PC-3 (cell line): ENCODE measurements at places on chromosomes 5 and 9.
A peak's percentile ranks its signal among the peaks of the same experiment; 100 is the strongest.

DNA sequence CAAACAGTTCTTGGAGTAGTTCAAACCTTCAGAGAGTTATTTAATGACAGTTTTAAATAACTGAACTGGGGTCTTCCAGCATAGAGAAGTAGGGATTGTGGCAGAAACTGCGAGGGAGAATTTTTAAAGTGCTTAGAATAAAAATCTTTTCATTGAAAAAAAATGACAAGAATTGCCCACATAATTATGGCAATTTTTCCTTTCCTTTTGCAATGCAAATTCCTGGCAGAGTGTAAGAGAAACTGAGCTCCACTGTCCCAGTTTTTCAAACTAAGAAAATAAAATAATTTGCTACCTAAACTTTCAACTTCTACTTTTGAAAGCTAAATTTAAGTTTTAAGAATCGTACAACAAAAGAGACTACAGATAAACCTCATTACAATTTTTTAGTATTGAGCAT is 2.3 kb upstream of the PTGER4 start:
- no peak for DNase-seq

- DNase-seq: peak; percentile 39
These were observed 94.9 kb downstream of the SREK1 start for GRCh38 chr5:66239034-66239433.

DNA sequence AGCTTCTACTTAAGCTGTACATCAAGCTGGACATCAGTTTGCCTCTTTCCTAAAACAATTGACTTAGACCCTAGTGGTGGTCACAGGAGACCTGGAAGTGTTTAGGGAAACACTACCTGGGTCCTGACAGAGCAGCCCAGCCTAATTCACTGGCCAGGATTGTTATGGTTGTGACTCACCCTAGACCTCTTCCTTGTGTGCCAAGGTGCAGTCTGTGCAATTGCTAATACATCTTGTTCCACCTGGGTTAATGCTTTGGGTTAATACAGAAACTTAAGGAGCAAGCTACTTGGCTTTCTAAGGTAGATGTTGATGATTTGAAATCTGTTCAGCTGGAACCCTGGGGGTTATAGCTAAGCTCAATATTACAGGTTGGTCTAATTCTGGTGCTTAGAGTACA is 48.7 kb upstream of the SLC46A2 start:
- peak; percentile 47 for DNase-seq

GRCh38 chr5:155711882-155712281 is 615.1 kb upstream of the SGCD start:
- no peak for DNase-seq

DNA sequence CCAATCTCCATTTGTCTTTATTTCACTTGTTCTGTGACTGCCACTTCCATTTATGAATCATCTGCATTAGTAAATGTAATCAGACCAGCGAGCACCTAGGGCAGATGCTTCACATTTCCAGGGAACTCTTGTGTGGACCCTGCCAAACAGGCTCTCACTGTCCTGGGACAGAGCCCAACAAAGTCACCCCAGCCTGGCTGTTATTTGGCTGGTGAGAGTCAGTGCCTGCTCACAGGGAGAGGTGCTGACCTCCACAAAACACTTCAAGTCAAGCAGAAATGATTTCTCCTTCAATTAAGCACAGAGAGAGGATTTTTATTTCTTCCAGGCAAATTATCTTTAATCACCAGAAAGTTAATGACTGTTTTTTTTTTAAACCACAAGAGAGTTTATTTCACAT is 568.0 kb downstream of the MTRR start:
- peak; percentile 92 for DNase-seq

DNA sequence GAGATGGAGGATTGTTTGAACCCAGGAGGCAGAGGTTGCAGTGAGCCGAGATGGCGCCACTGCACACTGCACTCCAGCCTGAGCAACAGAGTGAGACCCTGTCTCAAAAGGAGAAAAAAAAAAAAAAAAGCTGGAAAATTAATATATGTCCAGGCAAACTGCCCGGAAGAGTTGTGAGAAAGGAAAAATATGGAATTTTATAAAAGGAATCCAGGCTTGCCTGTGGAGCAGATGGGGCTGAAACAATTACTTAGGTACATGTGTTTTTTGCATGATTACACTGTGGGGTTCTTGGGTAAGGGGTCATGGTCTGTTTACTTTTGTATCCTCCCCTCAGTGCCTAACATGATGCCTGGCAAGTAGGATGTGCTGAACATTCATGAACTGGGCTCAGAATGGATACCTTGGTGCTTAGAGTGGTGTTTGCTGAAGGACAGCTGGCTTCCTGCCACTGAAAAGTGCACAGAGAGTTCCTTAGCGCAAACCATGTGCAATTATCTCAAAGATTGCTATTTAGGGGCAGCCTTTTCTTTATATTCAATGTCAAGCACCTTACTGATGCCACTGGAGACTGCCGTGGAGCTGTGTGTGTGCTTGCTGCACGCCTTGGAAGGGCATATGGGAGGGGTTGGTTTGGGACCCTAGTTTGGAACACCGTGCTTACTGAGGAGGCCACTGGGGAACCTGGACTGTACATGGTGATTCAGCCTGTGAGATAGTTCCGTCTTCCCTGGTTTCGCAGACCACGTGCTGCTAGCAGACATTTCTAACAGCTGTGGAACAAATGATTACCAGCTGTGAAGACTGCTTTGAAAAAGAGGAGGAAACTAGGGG is 78.4 kb downstream of the MAP1B start:
- DNase-seq: no peak

DNA sequence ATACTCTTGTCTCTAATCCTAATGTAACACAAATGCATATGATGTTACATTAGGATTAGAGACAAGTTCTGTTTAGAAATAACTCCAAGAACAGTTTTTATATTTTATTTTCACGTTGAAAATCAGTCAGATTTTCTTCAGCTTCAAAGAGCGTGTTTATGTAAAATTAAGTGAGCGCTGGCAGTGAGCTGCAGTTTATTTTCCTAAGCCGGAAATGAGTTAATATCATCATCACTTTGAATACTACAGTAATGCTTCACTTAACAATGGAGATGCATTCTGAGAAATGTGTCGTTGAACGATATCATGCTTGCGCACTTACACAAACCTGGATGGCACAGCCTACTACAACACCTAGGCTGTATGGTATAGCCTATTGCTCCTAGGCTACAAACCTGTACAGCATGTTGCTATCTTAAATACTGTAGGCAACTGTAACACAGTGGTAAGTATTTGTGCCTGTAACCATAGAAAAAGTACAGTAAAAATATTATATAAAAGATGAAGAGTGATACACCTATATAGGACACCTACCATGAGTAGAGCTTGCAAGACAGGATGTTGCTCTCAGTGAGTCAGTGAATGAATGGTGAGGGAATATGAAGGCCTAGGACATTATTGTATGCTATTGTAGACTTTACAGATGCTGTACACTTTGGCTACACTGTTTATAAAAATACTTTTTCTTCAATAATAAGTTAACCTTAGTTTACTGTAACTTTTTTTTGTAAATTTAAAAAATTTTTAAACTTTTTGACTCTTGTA is 65.9 kb upstream of the C5orf46 start:
- peak; percentile 50 for DNase-seq

GRCh38 chr5:42784132-42784531 is 27.5 kb downstream of the CCDC152 start:
- DNase-seq: no peak

GRCh38 chr5:132291026-132291425 is 3.2 kb upstream of the SLC22A4 start:
- DNase-seq: no peak

DNA sequence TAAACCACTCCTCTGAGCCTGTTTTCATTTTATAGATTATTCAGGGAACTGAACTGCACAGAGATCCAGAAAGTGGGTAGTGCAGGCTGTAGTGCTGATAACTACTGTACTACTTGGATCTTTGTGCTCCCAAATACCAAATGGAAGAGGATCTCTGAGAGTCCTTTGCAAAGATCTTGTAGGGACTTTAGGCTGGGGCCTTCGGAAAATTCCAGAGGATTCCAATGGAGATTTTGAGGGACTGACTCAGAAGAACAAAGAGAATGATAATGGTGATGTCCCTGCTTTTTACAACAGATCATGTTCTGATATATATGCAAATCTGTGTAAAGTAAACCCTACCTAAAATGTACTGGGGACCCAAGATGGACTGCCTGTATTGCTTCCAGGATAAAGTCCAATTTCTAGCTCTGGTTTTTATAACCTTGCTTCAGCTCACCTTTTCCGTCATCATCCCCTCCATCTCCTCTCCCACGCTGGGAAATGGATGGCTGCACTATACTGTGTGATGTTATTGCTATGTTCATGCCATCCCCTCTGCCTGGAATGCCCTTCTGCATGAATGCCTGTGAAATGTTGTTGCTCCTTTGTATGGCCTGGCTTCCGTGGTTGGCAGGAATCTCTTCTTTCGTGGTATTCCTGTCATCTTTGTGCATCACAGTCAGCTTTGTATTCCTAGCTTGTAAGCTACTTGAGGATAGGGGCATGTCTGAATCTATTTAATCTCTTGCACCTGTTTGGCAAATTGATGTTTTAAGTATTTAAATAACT is 9.7 kb upstream of the PSMD5 start:
- DNase-seq: no peak

GRCh38 chr5:163595932-163596607 is 90.7 kb downstream of the MAT2B start:
- no peak for DNase-seq

GRCh38 chr9:32503008-32503407 is 23.0 kb downstream of the RIGI start:
- DNase-seq: no peak

- DNase-seq: no peak
These were observed 934.7 kb downstream of the CDH12 start for GRCh38 chr5:21918451-21918850.

DNA sequence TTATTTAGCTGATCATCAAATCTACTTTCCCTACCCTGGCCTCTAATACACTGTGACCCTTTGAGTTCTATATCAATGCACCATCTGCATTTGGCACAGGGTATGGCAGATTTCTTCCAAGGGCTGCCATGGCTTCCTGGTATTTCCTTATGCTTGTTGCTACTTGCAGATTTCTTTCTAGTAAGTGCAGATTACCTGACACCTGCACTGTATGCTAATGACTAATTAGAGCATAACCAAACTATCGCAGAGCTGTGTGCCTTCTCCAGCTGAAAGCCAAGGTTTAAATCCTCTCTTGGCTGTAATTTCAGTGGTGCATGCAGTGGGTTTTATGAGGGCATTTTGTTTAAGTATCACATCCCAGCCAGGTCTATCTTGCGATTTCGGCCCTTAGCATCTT is 293.7 kb downstream of the KIF4B start:
- DNase-seq: no peak

GRCh38 chr9:130343445-130343918 is 77.9 kb downstream of the HMCN2 start:
- DNase-seq: no peak

DNA sequence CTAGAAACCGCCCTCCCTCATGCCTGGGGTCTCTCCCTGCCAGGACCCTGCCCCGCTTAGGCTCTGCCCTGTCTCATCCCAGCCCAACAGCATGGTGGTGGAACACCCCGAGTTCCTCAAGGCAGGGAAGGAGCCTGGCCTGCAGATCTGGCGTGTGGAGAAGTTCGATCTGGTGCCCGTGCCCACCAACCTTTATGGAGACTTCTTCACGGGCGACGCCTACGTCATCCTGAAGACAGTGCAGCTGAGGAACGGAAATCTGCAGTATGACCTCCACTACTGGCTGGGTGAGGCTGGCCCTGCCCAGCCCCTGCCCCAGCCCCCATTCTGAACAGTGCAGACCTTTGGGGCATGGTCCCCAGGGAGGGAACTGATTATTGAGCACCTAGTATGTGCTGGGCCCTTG is 33.9 kb downstream of the GSN start:
- DNase-seq: no peak

DNA sequence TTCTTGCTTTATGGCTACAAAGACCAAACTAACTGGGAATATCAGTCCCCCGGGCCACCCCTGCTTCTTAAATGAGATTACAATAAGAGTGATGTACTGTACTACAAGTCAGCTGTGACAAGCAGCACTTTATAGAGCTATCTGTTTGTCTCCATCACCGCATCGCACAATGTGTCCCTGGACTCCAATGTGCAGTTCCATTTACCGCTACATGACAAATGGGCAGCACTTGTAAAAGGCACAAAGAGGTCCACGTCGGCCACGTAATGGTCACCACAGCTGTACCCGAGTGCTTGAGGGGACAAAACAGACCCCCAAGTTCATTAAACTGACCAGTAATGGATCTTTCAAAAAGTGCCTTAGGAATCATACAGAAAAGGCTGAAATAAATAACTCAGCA is 54.1 kb downstream of the PSMB7 start:
- no peak for DNase-seq

DNA sequence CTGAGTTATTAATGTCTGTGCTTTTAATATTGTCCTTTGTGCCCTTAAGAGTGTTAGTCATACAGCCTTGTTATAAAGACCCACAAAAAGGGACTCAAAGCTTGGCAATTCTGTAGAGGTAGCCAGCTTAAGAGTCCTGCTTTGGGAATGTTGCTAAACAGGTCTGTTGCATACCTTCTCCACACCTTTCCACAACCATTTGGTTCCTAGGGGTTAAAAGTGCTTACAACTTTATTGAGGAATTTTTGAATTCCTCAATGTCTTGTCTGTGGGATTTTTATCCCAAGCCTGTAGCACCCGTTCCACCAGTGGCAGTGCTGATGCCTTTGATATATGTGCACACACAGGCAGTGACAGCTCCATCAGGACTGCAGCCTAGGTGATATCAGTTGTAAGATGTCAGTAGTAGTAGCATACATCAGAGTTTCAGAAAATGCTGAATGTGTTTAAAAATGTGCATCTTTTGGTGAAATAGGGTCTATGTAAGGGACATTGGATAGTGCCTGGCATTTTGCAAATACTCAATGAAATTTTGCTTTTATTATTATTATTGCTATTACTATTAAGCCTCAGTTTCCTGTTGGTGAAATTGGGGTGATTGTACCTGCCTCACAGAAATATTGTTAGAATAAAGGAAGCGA is 68.5 kb downstream of the WWC1 start:
- peak; percentile 91 for DNase-seq

DNA sequence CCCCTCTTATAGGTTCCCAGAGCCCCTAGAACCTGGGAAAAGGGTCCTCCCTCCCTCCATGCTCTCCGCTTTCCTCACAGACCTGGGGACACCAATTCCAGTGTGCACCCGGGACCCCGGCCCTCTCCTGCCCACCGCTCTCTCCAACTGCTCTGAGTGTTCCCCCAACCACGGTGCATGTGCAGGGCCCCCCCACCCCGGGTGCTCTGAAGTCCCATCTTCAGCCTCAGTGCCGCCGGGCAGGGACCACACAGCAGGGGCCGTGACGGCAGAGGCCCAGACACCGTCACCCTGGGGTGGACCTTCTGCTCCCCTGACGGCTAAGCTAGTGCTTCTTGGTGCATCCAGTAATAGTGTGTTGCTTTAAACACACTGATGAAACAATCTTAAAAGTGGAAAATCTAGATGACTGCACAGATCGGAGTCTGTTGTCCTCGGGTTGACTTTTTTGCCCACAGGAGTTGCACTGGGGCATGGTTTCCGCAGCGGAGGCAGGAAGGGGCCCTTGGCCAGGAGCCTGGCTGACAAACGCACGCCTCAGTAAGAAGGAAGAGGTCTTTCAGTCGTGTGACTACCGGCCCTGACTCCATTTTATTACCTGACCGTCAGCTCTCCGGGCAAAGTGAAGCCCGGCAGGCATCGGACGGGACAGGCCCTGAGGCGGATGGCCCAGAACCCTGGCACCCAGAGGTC is 36.2 kb upstream of the SLC6A3 start:
- DNase-seq: no peak

- DNase-seq: no peak
These were observed 279.9 kb downstream of the NSG2 start for GRCh38 chr5:174325431-174325830.
